ENCODE measurements at places on chromosomes 7 and 10.

GRCh38 chr7:66679633-66680244 lies 51.1 kb downstream of the KCTD7 start:
- peaks cover 15% of the 10 kb centered on the region for H3K4me1 ChIP-seq
- peaks cover 5% of the 10 kb centered on the region for H3K36me3 ChIP-seq
- no peak overlapping the region for H3K27ac ChIP-seq
- no peak overlapping the region for H3K4me3 ChIP-seq
- H3K27me3 ChIP-seq, result no peaks in the 10 kb centered on the region
- no peak for DNase-seq

DNA sequence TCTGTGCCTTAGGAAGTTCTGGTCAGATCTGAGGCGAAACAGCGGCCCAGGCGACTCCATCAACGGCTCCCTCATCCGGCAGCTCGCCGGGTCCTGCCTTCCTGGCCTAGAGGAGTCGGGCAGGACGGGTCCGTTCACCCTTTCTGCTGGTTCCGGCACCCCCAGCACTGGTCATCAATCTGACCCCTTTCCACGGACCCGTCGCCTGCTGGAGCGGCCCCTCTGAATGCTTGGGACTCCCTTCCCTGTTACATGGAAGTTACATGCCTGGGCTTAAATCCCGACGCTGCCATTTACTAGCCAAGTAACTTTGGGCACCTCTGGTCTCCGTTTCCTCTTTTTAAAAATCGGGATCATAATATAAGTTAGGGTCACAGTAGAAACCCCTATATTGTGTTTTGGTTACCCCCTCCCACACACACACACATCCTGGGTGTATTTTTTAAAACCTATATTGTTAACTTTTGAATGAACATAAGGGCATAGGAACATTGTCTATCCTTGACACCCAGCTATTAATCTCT lies 607 bp upstream of the GGCT start:
- H3K27me3 ChIP-seq, result no peaks in the 10 kb centered on the region
- H3K27ac ChIP-seq, result peak overlapping the region; percentile 88
- H3K36me3 ChIP-seq, result no peaks in the 10 kb centered on the region
- peaks cover 6% of the 10 kb centered on the region for H3K4me1 ChIP-seq
- DNase-seq, result no peak

DNA sequence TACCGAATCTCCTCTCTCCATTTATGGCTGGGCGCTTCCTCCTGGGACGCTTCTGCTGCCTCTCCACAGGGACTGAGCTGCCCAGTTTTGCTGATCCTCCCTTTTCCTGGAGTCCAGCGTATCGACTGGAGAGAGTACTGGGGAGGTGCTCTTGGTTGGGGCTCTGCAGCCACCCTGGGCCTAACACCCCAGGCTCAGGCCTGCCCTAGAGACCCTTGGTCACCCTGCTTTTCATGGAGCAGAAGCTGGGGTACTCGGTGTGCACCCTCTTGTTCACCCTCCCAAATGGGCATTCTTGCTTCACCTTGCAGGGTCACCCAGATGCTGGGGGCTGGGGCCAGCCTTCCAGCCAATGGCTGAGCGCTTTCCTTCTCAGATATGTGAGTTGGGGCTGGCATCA lies 88.8 kb upstream of the RET start:
- H3K27ac ChIP-seq, result no peak overlapping the region
- H3K36me3 ChIP-seq, result no peaks in the 10 kb centered on the region
- DNase-seq, result no peak
- no peaks in the 10 kb centered on the region for H3K4me1 ChIP-seq
- H3K27me3 ChIP-seq, result no peaks in the 10 kb centered on the region

- no peak for DNase-seq
- H3K4me3 ChIP-seq, result no peak overlapping the region
- H3K36me3 ChIP-seq, result no peaks in the 10 kb centered on the region
Observed at GRCh38 chr7:129208667-129209066, 16.2 kb upstream of the AHCYL2 start.

- no peaks in the 10 kb centered on the region for H3K4me1 ChIP-seq
- H3K4me3 ChIP-seq, result no peak overlapping the region
Observed at GRCh38 chr7:98559958-98560357, 57.1 kb upstream of the NPTX2 start.

- no peaks in the 10 kb centered on the region for H3K27me3 ChIP-seq
- peaks cover 9% of the 10 kb centered on the region for H3K4me1 ChIP-seq
- H3K36me3 ChIP-seq, result peaks cover 21% of the 10 kb centered on the region
- H3K27ac ChIP-seq, result no peak overlapping the region
- no peak overlapping the region for H3K4me3 ChIP-seq
Observed at GRCh38 chr10:101889256-101890210, 45.9 kb upstream of the KCNIP2 start.

- DNase-seq, result no peak
- H3K36me3 ChIP-seq, result peaks cover 5% of the 10 kb centered on the region
- no peaks in the 10 kb centered on the region for H3K4me1 ChIP-seq
- H3K4me3 ChIP-seq, result no peak overlapping the region
- no peak overlapping the region for H3K27ac ChIP-seq
- no peaks in the 10 kb centered on the region for H3K27me3 ChIP-seq
Observed at GRCh38 chr7:38229884-38230642, 43.4 kb downstream of the TARP start.

GRCh38 chr7:48426966-48427555 lies 255.8 kb downstream of the ABCA13 start:
- DNase-seq, result no peak
- H3K27me3 ChIP-seq, result no peaks in the 10 kb centered on the region
- H3K4me3 ChIP-seq, result no peak overlapping the region

DNA sequence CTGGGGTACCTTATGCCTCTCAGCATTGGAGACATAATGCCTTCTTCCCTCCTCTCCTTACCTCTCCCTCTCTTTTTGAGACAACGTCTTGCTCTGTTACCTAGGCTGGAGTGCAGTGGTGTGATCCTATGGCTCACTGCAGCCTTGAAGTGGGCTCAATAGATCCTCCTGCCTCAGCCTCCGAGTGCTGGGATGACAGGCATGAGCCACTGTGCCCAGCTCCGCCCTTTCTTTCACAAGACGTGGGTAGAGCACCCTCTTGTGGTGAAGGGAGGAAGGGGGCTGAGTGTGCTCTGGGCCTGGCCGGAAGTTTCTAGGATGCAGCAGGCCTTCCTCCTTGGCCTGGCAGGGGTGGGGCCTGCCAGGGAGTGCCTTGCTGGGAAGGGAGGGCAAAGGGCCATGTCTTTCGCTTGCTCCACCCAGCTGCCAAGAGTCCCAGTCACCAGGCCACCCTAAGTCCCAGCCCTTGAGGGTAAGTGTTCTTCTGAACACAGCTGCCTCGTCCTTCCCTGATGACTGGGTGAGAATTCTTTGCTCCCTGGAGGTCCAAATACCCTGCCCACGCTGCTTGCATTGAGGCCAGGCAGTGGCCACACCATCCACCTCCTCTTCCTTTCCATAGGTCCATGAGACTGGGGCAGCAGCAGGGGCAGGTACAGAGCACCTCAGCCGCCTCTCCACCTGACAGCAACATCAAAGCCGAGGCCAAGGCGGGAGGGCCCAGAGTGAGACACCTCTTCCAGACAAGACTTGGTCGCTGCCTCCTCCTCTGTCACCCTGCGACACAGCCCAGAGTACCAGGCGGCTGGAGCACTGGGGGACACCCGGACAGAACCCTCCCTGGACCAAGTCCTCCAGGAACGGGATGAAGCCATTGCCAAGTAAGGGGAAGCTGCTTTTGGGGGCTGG lies 3.7 kb downstream of the ABHD11 start:
- peaks cover 20% of the 10 kb centered on the region for H3K36me3 ChIP-seq
- no peak overlapping the region for H3K27ac ChIP-seq

All from psoas muscle (tissue), 8 donors.